Activated CD4-positive, alpha-beta memory T cell treated with anti-CD3 and anti-CD28 coated beads, Interleukin-2, amount 10 ng/mL, durations not matched to agents 7 days and 5 days (primary cell): ENCODE measurements at places on chromosomes 11 and 22. TPM values are rescaled to one million over a fixed set of nuclear protein-coding genes. Genes with fewer than 3 reads are reported as not detected.

LARGE1 gene
- 0.18 TPM for total RNA-seq

RAB39A gene
- not detected for total RNA-seq

PUS3 gene
- 11.5 TPM for total RNA-seq

TPBGL gene
- 0.38 TPM for total RNA-seq
